ENCODE measurements at places on chromosomes 6 and 20. TPM values are rescaled to one million over a fixed set of nuclear protein-coding genes. Genes with fewer than 3 reads are reported as not detected.
A peak's percentile ranks its signal among the peaks of the same experiment; 100 is the strongest.

DNA sequence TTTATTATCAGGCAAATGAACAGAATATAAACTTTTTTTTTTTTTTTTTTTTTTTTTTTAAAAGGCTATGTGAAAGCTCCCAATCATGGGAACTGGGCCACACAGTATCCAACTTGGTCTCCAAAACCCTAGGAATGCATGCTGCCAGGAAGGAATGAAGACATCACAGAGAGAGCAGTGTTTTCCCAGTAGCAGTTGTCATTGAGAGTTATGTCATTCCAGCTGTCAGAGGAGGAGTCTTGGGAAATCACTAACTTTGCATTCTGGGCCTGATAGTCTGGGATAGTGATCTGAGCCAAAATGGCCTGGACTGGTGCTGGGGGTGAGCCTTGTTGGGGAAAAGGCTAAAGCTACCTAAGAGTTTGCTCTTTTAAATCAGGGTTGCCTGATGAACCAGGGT is 231.3 kb upstream of the MAP3K7 start:
- DNase-seq: no peak

DNA sequence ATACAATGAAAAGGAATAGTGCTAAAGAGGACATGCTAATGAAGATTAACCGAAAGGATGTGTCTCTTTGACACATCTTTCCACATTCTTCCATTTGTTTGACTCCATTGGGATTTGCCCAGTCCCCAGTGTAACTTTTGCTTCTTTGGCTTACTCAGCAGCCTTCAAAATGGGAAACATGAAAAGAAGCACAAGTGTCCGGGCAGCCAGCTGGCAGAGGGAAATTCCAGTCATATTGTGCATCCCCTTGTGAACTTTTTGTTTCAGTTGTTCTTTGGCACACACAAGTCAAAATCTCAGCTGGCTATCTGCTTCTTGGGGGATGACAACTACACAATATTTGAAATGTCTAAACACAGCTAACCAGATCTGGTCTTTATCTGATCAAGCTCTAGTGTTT is 157.4 kb downstream of the OGFRL1 start:
- no peak for DNase-seq

- peak; percentile 4 for DNase-seq
Measured at GRCh38 chr6:101668496-101669030, 275.1 kb downstream of the GRIK2 start.

GRCh38 chr6:145067430-145067829 is 667.9 kb downstream of the EPM2A start:
- DNase-seq: peak; percentile 57

DNA sequence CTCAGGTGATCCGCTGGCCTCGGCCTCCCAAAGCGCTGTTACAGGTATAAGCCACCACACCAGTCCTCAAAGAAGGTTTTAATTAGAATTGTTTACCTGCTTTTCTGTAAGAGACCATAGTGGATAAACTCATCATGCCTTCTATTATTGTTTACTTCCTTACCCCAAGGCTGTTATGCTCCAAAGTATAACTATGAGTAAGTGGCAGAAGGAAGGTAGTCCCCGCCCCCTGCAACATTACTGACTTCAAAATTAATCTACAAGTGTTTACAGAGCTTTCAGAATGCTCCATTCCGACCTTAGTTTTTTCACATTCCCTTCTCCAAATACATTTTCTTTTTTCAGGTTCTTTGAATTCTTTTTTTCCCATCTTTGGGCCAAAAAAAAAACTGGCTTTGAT is 480.5 kb upstream of the NOX3 start:
- DNase-seq: no peak

DNA sequence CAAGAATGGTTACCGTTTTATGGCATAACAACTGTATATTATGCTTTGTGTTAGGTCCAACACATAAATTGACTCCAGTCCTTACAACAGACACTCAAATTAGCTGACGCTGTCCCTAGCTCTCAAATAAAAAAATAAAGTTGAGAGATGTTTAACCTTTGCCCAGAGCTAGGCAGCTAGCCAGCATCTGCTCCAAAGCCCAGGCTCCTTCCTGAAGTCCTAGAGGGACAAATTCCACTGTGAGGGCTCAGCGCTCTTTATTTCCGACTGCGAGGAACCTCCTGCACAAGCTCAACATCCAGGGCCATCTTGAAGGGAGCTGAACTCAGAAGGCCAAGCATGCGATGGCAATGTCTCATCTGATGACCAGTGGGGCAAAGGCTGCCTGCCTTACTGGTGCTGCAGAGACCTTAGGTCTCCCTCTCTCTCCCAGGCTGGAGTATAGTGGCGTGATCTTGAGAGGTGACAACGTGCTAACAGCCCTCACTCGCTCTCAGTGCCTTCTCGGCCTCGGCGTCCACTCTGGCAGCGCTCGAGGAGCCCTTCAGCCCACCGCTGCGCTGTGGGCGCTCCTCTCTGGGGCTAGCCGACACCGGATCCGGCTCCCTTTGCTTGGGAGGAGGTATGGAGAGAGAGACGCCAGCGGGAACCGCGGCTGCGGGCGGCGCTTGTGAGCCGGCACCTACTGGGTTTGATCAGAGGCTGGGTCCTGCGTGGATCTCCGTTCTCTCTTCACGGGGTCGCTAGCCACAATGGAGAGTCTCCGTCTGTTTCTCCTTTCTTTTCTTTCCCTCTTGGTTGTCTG is 24.7 kb upstream of the GFOD1 start:
- no peak for DNase-seq

DNA sequence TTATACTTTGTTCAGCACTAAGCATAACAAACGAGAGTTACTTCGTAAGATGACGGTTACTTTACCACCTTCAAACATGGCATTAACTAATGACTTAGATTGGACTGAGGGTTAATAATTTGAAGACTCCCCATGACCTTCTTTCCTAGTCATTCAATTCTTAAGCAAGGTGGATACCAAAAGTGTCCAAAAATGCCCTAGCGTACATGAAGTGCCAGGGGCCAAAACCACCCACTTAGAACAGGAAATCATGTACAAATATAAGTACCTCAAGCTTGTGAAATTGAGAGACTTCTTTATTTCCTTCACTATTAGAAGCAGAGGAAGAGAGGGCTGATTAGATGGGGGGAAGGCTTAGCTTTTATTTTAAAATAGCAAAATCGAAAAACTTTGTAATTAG is 166.4 kb downstream of the ATXN1 start:
- no peak for DNase-seq

GRCh38 chr6:38877721-38878120 is 162.6 kb downstream of the DNAH8 start:
- no peak for DNase-seq

DNA sequence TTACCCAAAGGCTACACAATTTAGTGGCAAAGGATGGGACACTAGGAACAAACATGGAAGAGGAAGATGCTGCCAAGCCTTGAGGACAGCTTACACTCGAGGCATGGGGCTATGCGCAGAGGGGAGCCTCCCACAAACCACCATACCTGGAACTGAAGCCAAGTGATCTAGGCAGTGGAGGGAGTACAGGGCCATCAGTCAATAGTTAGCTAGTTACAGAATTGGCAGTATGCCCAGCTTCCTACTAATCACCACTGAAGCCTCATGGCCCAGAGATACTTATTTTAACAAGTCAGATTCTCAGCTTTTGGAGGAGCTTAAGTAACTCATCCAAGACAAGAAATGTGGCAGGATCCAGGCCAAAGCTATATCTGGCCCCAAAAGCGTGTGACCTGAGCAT is 226.6 kb upstream of the MOCS1 start:
- DNase-seq: no peak

GRCh38 chr6:44082872-44083321 is 44.4 kb downstream of the MRPL14 start:
- no peak for DNase-seq

DNA sequence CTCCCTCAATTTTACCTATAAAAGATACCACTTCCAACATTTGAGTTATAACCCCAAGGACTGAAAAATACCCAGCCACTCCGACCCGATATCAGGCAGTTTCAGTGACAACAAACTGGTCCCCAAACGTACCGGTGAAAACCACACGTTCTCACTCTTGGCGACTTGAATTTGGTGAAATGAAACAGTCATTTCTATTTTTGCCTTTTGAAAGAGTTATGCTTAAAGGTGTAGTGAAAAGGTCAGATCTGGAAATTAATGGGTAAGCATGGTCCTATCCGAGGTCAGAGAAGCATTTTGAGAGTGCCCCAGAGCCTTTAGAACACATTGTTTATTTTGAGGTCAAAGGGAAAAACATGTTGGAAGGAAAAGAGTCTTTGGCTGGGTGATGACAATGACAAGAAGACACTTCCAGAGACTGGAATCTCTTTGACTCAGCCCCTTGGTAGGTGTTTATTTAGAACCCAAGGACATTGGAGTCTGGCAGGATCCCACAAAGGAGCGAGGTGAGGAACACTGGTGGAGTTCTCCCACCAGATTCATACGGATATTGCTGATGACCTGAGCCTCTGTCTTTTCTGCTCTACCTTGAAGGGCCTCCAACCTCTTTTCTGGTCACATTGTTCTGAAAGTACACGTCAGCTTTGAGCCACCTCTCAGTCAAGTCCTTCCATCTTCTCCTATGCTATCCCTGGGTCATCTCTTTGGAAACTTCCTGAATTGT is 235.0 kb downstream of the GMPR start:
- DNase-seq: no peak

GRCh38 chr6:28995093-28995650 is 9.9 kb downstream of the ZNF311 start:
- DNase-seq: no peak

DNA sequence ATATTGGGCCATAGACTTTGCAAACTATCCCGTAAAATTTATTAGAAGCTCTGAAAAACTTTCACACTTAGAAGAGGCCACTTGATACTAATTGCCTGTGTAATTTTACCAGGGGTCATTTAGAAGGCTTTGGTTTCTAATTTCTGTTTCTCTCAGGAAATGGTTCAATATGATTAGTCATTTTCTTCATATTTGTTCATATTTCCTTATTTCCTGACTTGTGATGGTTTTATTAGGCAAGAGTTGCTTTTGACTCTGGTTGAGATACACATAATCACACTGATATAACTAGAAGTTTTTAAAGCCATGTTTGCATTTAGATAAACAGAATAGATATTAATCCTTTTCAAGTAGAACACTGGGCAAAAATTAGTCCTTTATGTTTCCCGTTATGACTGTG is 11.8 kb upstream of the HBS1L start:
- DNase-seq: no peak

DNA sequence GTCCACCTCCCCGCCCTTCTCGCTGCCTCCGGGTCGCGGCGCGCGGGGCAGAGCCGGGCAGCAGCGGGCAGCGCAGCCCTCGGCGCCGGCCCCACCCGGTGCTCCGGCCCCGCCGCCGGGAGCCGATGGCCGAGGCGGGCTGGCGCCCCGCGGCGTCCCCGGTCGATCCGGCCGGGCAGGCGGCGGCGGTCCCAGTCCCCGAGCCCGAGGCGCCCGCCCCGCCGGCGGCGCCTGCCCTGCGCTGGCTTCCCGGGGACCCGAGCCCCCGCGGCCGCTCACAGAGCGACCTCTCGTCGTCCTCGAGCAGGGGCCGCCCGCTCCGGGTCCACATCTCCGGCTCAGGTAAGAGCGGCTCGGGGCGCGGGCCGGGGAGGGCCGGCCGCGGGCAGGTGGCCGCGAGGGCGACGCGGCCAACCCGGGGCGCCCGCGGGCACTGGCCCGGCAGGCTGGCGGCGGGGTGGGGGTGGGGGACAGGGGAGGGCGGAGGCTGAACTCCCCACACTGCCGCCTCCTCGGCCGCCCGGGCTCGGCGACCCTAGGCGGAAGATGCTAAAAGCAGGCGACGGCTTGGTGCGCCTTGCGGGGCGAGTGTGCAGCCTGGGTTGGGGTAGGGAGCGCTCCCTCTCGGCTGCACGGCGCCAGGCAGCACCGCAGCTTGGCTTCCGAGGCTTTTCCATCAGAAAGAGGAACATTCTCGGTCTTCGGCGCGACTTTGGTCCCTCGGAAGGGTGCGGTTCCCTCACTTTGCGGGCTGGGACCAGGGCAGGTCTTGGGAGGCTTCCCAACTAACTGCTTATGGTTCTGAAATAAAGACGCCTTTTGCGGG is 25.6 kb upstream of the FUCA2 start:
- DNase-seq: peak; percentile 31

GRCh38 chr6:103505155-103505518 is 1354.6 kb downstream of the HACE1 start:
- no peak for DNase-seq

GRCh38 chr6:131819572-131820124 is 11.8 kb downstream of the ENPP1 start:
- peak; percentile 97 for DNase-seq

- no peak for DNase-seq
Measured at GRCh38 chr20:14232650-14233049, 104.8 kb downstream of the FLRT3 start.

DNA sequence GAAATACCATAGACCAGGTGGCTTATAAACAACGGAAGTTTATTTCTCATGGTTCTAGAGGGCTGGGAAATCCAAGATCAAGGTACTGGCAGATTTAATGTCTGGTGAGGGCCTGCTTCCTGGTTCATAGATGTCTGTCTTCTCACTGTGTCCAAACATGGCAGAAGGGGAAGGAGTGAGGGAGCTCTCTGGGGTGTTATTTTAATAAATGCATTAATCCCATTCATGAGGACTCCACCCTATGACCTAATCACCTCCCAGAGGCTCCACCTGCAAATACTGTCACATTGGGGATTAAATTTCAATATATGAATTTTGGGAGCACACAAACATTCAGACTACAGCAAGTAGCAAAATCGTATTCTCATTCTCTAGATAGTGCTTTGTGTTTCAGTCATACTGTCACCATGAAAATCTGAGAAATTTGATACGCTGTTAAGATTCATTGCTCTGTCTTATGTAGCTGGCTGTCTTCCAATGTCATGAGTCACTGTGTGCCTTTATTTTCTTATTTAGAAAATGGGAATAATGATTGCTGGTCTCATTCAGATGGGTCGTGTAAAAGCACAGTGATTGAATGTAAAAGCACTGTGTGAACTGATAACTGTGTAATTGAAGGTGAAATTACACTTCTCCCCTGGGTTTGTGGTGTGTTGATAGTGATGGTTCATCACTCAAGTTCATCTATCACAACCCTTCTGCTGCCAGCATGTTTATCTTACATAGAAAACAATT is 8.9 kb upstream of the ERVFRD-1 start:
- peak; percentile 58 for DNase-seq

- no peak for DNase-seq
Measured at GRCh38 chr20:63373996-63374395, 12.8 kb upstream of the CHRNA4 start.

DNA sequence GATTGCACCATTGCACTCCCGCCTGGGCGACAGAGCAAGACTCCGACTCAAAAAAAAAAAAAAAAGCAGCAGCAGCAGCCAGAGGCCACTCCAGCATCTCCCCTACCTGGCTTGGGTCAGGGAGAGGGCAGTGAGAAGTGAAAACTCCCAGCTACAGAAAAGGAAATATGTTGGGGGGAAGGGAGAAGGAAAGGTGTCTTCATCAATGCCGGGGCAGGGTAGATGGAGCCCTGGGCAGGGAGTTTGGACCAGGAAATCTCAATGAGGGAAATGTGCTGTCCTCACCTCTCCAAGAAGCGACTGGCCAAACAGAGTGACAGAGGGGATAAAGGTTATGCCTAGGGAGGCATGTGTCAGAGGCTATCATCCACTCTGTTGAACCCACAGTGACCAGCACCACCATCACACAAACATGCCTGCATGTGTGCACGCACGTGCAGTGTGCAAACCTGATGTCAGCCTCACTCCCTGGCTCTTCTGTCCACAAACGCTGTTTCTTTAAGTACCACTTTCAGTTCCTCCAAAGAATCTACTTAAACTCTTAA is 887 bp upstream of the AIF1 start:
- DNase-seq: no peak

TSPO2 gene
- not detected for total RNA-seq

WFDC2 gene
- total RNA-seq: 2.4 TPM

KIFC1 gene
- total RNA-seq: 4.2 TPM

ETV7 gene
- 2.4 TPM for total RNA-seq

TP53TG5 gene
- total RNA-seq: not detected

APOBEC2 gene
- total RNA-seq: not detected

LKAAEAR1 gene
- 0.34 TPM for total RNA-seq

RBM24 gene
- total RNA-seq: 22.7 TPM

OR2J2 gene
- not detected for total RNA-seq

FAM83C gene
- not detected for total RNA-seq
